ENCODE measurements at places on chromosomes 3 and 15.

- no peak overlapping the region for H3K4me3 ChIP-seq
- no peak for DNase-seq
- no peaks in the 10 kb centered on the region for H3K27me3 ChIP-seq
- H3K36me3 ChIP-seq = no peaks in the 10 kb centered on the region
- H3K27ac ChIP-seq = no peak overlapping the region
Measured at GRCh38 chr3:173066044-173067004, 74.7 kb downstream of the SPATA16 start.

GRCh38 chr15:72173864-72174550, 23.6 kb downstream of the GRAMD2A start:
- no peak overlapping the region for H3K27ac ChIP-seq
- H3K36me3 ChIP-seq = no peaks in the 10 kb centered on the region
- DNase-seq = peak; percentile 54
- H3K4me1 ChIP-seq = no peaks in the 10 kb centered on the region

- H3K4me3 ChIP-seq = no peak overlapping the region
- no peak overlapping the region for H3K27ac ChIP-seq
- no peaks in the 10 kb centered on the region for H3K27me3 ChIP-seq
- H3K4me1 ChIP-seq = peaks cover 21% of the 10 kb centered on the region
- no peaks in the 10 kb centered on the region for H3K36me3 ChIP-seq
- no peak for DNase-seq
Measured at GRCh38 chr3:133532951-133533350, 40.5 kb upstream of the CDV3 start.

- H3K36me3 ChIP-seq = no peaks in the 10 kb centered on the region
- no peak overlapping the region for H3K4me3 ChIP-seq
- DNase-seq = no peak
- no peaks in the 10 kb centered on the region for H3K27me3 ChIP-seq
Measured at GRCh38 chr15:39499042-39499441, 81.8 kb upstream of the THBS1 start.

- no peaks in the 10 kb centered on the region for H3K36me3 ChIP-seq
- DNase-seq = no peak
- H3K4me1 ChIP-seq = peaks cover 7% of the 10 kb centered on the region
- H3K4me3 ChIP-seq = no peak overlapping the region
Measured at GRCh38 chr3:188956839-188957489, 214.8 kb upstream of the TPRG1 start.

- no peak overlapping the region for H3K27ac ChIP-seq
- no peaks in the 10 kb centered on the region for H3K36me3 ChIP-seq
- peaks cover 5% of the 10 kb centered on the region for H3K27me3 ChIP-seq
- DNase-seq = no peak
Measured at GRCh38 chr3:193305356-193305755, 64.3 kb downstream of the PLAAT1 start.

DNA sequence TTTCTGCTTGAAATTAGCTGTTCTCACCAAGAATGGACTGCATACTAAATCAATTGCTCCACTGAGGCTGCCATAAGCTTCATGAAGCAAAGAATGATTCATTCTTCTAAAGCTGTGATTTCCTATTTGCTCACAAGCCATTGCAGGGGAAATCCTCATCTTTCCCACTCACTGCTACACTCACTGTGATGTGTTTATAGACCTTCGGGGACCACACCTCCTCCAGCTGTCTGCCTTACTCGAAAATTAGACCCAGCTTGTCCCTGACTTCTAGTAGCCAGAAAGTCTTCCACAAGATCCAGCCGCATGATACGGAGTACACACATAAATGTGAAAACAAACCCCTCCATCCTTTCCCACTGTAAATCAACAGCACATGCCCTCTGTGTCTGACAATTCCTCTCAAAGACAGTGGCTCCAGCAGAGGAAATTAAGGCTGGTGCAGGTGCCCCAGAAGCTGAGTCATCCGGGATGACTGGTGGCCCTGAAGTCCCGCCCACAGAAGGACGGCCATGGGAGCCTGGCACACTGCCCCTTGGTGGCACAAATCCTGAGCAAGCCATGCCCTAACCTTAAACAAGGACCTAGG, 172.0 kb downstream of the STT3B start:
- H3K4me3 ChIP-seq = no peak overlapping the region
- peaks cover 6% of the 10 kb centered on the region for H3K36me3 ChIP-seq
- no peaks in the 10 kb centered on the region for H3K27me3 ChIP-seq
- H3K4me1 ChIP-seq = no peaks in the 10 kb centered on the region
- H3K27ac ChIP-seq = no peak overlapping the region
- DNase-seq = peak; percentile 75

DNA sequence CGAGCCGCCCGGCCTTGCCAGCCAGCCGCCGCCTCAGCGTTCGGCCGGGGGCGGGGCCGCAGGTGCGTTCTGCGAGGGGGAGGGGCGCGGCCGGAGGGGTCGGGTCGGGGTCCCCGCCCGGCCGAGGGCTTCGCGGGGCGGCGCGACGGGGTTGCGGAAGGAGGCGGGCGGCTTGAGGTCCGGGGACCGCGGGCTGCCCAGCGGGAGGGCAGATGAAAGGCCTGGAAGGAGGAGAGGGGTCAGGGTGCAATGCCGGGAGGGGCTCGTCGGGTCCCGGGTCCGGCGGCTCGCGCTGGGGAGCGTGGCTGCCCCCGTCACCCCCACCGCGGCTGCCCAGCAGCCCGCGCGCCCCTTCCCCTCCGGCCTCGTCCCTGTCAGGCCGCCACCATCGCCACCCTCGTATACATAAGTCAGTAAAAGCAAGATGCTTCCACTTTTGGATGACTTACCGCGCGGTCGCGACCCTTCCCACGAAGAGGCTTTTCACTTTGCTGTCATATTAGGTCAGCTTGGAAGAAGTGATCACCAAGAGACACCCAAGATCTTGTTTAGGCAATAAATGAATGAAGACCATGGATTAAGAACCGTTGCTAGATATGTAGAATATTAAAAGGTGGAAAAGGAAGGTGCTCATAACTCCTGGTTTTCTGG, 620 bp upstream of the ANP32A start:
- no peak for DNase-seq
- H3K36me3 ChIP-seq = no peaks in the 10 kb centered on the region
- H3K4me3 ChIP-seq = peak overlapping the region; percentile 99
- peak overlapping the region; percentile 100 for H3K27ac ChIP-seq
- H3K27me3 ChIP-seq = no peaks in the 10 kb centered on the region

DNA sequence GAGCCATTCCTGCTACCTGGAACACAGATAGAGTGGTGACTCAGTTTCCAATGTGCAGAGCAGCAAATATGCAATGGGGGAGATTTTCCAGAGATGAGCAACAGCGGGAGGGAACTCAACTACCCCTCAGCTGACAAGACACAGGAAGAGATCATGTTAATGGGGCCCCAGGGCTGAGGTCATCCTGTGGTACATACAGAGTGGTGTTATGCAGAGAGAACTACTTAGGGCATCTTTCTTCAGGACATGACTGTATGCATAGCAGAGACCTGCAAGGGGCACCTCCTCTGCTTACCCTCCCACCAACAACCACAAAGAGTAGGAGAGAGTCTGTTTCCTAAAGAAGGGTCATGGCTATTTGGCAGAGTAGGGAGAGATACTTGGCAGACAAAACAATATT, 6.8 kb upstream of the TBC1D5 start:
- no peak for DNase-seq
- no peaks in the 10 kb centered on the region for H3K36me3 ChIP-seq
- peaks cover 34% of the 10 kb centered on the region for H3K4me1 ChIP-seq
- peak overlapping the region; percentile 30 for H3K4me3 ChIP-seq
- no peaks in the 10 kb centered on the region for H3K27me3 ChIP-seq
- H3K27ac ChIP-seq = peak overlapping the region; percentile 45

- no peaks in the 10 kb centered on the region for H3K4me1 ChIP-seq
- DNase-seq = no peak
- H3K4me3 ChIP-seq = no peak overlapping the region
- H3K27ac ChIP-seq = no peak overlapping the region
- H3K27me3 ChIP-seq = no peaks in the 10 kb centered on the region
Measured at GRCh38 chr15:84647726-84648125, 6.4 kb downstream of the WDR73 start.
